ENCODE measurements at places on chromosomes 2 and 18. TPM values are rescaled to one million over a fixed set of nuclear protein-coding genes. Genes with fewer than 3 reads are reported as not detected.

DNA sequence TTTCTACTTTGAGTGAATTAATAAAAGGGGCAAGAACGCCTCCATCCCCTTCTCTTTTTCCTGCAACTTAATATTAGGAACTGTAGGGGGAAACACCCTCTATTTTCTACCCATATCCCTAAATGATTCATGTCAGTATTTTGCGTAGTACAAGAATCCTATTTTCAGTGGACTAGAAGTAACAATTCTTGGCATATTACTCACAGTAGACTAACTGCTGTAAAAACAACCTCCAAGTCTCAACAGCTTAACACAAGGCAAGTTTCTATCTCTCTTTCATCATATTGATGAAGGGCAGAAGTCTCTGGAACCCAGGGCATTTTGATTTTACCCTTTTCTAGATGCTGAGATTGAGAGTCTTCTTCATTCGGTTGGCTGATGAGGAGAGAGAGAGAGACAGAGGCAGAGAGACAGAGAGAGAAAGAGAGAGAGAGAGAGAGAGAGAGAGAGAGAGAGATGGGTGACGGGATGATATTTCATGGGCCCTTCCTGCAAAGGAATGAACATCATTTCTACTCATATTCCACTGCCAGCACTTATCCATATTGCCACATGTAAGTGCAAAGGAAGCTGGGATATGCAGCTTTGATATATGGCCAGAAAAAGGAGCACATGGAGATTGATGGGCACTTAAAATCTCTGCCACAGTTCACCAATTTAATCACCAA is 481.6 kb downstream of the LPIN1 start:
- H3K27me3 ChIP-seq = no peaks in the 10 kb centered on the region
- H3K36me3 ChIP-seq = no peaks in the 10 kb centered on the region
- H3K4me3 ChIP-seq = no peak overlapping the region
- no peaks in the 10 kb centered on the region for H3K4me1 ChIP-seq
- no peak for DNase-seq

DNA sequence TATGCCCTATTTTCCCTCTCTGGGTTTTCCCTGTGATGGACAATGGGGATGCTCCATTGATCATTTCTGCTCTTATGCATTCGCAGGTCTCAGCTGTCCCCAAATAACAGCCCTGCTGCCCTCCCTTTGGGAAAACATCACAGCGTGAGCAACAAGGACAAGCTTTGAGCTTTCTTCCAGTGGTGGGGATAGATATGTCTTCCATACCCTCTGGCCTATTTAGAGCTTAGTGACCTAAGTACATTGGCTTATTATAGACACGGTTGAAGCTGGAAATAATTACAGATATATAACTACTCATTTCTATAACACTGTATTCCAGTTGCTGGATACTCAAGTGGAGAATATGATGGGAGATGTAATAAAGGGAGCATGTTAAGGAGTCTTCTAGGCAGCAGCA is 304.3 kb upstream of the MGAT5 start:
- H3K4me1 ChIP-seq = no peaks in the 10 kb centered on the region
- H3K27me3 ChIP-seq = no peaks in the 10 kb centered on the region
- no peak overlapping the region for H3K27ac ChIP-seq
- no peak overlapping the region for H3K4me3 ChIP-seq
- no peak for DNase-seq

GRCh38 chr2:1652034-1652790 is 92.1 kb downstream of the PXDN start:
- peaks cover 4% of the 10 kb centered on the region for H3K4me1 ChIP-seq
- H3K36me3 ChIP-seq = no peaks in the 10 kb centered on the region
- no peaks in the 10 kb centered on the region for H3K27me3 ChIP-seq
- peak overlapping the region; percentile 88 for H3K27ac ChIP-seq

DNA sequence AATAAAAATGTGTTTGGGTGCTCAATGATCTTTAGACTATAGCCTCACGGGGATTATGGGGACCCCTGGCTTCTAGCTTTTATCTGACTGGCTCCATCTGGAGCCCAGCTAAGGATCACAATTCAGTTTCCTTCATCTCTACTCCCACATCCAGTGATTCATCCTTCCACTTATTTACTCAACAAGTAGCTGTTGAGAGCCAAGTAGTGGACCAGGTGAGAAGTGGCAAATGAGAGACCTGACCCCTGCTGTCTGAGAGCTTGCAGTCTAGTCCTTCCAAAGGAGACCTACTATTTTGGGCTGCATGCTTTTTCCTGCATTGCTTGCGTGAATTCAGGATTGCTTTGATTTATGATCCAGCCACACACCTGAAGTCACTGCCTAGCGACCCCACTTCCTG is 10.7 kb upstream of the DSG3 start:
- no peaks in the 10 kb centered on the region for H3K36me3 ChIP-seq
- no peak overlapping the region for H3K4me3 ChIP-seq
- DNase-seq = no peak
- H3K27ac ChIP-seq = no peak overlapping the region
- H3K27me3 ChIP-seq = no peaks in the 10 kb centered on the region

GRCh38 chr2:182148344-182148743 is 162.7 kb downstream of the PPP1R1C start:
- DNase-seq = no peak
- no peak overlapping the region for H3K27ac ChIP-seq
- H3K27me3 ChIP-seq = no peaks in the 10 kb centered on the region
- no peaks in the 10 kb centered on the region for H3K36me3 ChIP-seq
- H3K4me3 ChIP-seq = no peak overlapping the region

GRCh38 chr2:62042944-62043343 is 137.5 kb downstream of the COMMD1 start:
- no peak overlapping the region for H3K27ac ChIP-seq
- no peaks in the 10 kb centered on the region for H3K27me3 ChIP-seq
- H3K36me3 ChIP-seq = no peaks in the 10 kb centered on the region
- no peak overlapping the region for H3K4me3 ChIP-seq
- H3K4me1 ChIP-seq = no peaks in the 10 kb centered on the region
- no peak for DNase-seq

- DNase-seq = no peak
- no peaks in the 10 kb centered on the region for H3K27me3 ChIP-seq
- H3K27ac ChIP-seq = peak overlapping the region; percentile 98
- H3K36me3 ChIP-seq = no peaks in the 10 kb centered on the region
- H3K4me3 ChIP-seq = no peak overlapping the region
Measured at GRCh38 chr2:177261116-177262060, 3.1 kb downstream of the NFE2L2 start.

Gene IL1RL1
- 28.2 TPM for total RNA-seq

Gene CDKL4
- total RNA-seq = 2.6 TPM

Gene TSPYL6
- not detected for total RNA-seq

Measured in adrenal gland (tissue), 19 donors.